Upper lobe of left lung (tissue), 6 donors: ENCODE measurements at places on chromosomes 16 and 17.

- no peak for DNase-seq
These were observed 75.2 kb downstream of the FTO start for GRCh38 chr16:53779186-53779585.

DNA sequence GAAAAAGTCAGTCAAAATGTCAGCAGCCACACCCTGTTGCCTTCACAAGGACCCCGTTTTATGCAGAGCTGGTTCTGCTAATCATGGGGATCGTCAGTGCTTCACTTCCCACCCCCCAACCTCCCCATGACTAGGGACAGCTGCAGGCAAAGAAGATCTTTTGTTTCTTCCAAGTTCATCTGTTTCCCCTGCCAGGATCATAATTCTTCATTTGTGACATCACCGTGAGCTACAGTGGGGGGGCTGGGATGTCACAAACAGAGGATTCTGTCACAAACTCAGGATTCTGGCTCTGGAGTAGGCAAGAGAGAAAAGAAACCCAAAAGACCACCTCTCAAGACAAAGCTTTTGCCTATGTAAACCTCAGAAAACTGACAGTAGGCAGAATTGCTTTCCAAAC lies 24.7 kb downstream of the DNAJC7 start:
- DNase-seq = no peak

- no peak for DNase-seq
These were observed 57.4 kb downstream of the SYNRG start for GRCh38 chr17:37551788-37552187.

DNA sequence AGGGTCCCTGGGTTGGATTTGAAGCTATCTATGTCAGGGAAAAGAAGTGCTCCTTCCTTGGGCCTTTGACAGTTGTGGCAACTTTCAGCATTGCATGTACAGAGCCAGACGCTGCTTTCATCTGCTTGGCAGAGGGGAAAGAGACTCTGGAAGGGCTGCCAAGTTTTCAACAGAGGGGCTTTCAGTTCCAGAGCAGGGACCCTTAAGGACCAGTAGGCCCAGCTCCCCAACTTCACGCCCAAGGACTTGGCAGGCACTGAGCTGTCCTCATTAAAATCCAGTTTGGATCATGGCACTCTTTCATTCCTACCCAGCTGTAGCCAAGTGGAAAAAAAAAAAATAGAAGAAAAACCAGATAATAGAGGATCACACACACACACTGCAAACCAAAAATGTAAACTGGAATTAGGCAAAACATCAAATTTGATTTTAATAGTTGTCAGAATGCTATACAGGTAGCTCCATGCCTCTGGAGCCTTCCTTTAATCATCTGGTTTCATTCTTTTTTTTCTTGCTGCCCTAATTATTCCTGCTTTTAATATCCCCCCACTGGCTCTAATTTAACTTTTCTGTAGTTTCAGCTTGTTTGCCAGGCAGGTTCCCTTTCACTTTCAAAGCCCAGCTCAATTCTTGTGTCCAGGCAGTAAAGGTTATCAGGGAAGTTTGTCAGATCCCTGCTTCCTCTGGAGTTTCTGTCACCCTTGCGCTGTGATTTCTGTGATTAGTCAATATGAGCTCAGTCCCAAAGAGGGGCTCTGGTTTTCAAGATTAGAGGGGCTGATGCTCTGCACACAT lies 702.6 kb upstream of the CDH8 start:
- DNase-seq = no peak

DNA sequence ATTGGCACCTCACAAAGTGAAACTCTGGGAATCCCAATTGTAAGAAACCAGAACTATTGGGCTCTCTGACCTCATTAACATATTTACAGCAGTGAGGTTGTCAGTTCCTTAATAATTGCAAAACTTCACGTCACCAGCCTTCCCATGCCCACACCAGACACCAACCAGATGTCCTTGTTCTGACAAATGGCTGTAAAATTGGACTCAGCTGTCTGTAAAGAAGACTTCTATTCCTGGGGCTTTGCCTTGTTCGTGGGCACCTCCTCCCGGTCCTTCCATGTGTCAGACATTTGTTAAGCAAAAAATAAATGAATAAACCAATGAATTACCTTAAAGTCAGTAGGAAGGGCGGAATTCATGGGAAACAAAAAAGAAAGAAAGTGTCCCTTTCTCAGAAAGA lies 284.3 kb upstream of the CDH11 start:
- DNase-seq = no peak

DNA sequence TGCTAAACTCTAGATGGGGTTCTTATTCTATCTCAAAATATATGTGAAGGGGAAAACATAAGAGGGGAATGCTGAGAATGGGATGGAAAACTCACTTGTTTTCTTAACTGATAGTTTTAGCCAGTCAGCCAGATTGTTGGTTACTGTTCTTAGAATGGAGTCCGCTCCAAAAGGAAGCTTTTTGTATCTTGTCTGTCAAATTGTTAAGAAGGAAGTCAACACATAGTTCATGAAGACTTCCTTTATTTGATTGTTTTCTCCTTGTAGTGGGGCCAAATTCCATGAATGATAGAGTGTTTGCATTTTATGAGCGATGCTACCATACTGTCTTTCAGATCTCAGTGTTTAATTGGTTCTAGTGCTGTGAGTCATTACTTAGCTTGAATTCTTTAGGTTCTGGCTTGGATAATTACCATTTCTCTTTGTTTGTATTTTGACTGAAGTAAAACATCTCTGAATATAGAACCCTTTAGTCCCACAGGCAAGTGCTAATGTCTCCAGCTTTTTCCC lies 98.3 kb upstream of the GOT2 start:
- DNase-seq = no peak

DNA sequence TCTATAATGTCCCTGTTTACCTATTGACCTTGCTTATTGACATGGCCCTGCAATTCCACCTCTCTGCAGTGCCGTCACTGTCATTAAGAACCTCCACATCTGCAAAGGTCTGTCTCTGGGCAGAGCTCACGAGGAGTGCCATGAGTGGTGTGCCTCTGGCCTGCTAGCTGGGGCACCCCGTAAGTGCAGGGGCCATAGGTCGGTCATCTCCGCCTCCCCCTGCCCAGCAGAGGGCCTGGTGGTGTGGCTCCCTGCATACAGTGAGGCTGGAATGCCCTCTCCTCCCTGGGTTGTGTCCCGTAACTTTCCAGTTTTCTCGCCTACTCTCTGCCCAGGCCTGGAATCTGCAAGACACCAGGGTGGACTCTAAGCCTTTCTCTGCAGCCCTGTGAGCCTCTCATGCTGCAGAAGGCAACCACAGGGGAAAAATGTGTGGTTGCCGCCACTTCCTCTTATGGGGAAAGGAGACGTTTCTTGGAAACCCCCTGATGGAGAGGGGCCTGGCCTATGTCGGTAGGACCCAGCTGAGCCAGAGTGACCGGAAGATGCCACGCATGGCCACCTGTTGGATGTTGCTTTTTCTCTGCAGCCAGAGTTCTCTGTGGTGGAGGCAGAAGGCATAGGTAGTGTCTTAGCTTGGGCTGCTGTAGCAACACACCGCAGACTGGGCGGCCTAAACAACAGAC lies 2.7 kb upstream of the SNX20 start:
- peak; percentile 68 for DNase-seq

DNA sequence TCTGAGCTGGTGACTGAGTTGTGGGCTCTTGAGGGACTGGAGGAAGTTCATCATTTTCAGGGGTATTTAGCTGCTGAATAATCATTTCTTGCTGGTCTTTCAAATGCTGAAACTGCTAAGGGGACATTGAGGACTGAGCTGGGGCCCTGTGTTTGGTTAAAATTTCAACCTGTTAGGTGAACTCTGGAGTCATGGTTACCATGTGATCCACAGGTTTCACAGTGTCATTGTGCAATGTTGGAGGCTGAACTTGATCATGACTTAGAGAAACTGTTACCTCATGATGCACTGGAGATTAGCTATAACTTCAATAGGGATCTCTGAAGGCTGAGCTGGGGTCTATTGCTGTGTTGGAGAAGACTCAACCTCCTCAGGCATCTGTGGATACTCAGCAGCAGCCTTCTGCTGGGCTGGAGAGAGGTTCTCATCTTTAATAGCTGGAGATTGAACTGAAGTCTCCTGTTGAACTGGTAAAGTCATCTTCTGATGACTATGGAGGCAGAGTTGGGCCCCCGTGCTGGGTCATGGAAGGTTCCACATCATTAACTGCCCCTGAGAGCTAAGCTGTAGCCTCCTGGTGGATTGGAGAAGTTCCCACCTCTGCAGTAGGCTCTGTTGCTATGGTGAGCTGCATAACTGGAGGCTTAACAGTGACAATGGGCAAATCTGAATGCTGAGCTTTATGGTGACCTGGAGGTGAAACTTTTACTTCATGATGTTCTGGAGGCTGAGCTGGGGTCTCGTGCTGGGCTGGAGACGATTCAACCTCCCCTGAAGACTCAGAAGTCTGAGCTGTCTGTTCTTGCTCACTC lies 15.2 kb downstream of the RDM1 start:
- no peak for DNase-seq

DNA sequence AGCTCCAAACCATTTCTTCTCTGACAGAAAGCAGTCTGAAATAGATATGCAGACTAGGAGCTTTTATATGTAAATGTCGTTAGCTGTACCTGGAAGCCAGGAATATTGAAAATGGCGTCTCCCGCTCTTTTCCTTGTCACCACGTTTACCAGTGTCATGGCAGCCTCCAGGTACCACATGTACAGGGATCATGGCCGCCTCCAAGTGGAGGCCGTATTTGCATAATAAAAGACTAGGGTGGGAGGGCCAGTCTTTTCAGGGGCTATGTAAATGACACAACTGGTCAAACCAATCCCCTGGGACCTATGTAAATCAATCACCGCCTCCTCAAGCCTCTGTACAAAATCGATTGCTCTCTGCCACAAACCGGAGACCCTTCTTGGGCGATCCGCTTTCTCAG lies 54.3 kb downstream of the MYOCD start:
- no peak for DNase-seq

- DNase-seq = peak; percentile 96
These were observed 23.2 kb downstream of the MAP3K14 start for GRCh38 chr17:45293413-45294211.

GRCh38 chr17:51527225-51527982 lies 267.1 kb downstream of the UTP18 start:
- DNase-seq = no peak
